ENCODE measurements at places on chromosomes 16 and 17. TPM values are rescaled to one million over a fixed set of nuclear protein-coding genes. Genes with fewer than 3 reads are reported as not detected.

Gene FA2H
- total RNA-seq, result not detected

Gene NEUROD2
- not detected for total RNA-seq

Gene SLC47A2
- not detected for total RNA-seq

Gene RHBDL3
- 0.12 TPM for total RNA-seq

Gene WWOX
- total RNA-seq, result 30.0 TPM

Gene ABCC12
- 0.12 TPM for total RNA-seq

Gene MYH13
- not detected for total RNA-seq

Gene C17orf50
- not detected for total RNA-seq

Measured in cardiac ventricle fibroblast (primary cell).